AG10803 (cell line): ENCODE measurements at places on chromosomes 4 and X.
A peak's percentile ranks its signal among the peaks of the same experiment; 100 is the strongest.

- DNase-seq = no peak
Measured at GRCh38 chr4:174116021-174116420, 167.4 kb downstream of the FBXO8 start.

GRCh38 chr4:113884655-113885054 lies 94.8 kb downstream of the ARSJ start:
- DNase-seq = no peak

DNA sequence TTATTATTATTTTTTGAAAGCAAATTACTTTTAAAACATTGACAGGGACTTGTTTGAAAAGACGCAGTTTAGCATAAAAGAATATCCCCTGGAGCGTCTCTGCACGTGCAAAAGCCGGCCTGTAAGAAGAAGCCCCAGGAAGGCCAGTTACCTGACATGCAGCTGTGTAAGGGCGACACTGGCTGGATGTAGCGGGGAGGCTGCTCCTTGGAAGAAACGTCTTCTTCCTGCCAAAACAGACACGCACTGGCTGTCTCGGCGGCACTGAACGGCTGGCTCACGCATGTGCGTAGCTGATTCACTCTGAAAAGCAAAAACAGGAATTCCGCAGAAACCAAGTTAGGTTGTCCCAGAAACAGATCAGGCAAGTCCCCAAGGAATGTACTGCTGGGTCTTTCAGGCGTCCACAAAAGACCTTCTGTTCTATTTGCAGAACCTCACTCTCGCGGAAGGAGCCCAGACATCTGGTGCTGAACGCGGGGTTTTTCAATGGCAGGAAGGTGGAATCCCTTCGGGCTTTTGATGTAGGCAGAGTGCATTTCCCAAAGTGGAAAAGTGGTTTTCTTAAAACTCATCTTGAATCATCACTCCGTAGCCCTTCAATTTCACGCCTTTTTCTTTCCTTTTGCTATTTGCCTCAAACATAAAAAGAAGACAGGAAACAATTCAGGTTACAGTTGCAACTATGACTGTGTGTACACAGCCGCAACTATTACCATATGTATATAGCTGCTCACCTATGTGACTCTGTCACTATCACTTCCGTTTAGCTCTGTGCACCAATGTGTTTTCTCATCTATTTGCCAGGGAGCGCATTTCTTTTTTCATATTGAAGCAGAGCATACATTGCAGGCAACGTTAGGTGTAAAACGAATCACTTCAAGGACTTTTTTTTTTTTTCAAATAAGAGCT lies 38.1 kb upstream of the ARSH start:
- DNase-seq = peak; percentile 50

DNA sequence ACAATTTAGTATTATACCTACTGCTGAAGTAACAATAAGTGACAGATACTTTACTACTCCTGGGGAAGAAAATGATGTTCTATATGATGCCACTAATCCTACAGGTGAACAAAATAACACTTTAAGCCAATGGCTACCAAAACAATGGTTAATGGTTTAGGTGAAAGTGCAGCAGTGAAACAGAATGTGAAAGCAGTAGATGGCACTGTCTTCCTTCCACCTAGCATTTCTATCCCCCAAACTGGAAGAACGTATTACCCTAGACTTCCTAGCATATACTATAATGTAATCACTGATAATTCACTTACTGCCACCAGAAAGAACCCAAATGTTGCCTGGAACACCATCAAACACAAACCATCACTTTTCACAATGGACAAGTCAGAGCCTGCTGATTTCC lies 18.9 kb upstream of the CABS1 start:
- no peak for DNase-seq

DNA sequence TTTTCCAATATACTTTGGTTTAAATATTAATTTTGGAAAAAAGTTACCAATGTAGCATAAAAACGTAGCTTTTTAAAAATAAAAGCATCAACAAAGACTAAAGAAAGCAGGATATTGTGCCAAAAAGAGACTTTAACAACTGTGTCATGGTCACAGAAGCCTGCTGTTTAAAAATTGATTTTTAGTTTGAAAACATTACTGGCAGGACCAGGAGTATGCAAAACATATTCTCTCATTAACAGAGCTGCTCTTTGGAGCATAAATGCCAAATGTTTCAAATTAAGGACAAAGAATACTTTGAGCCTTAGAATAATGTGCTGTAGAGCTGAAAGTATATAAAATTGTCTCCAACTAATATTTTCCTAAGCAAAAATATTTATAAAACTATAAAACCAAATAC lies 279.0 kb downstream of the ARAP2 start:
- DNase-seq = no peak

GRCh38 chr4:73721909-73722308 lies 18.5 kb upstream of the CXCL8 start:
- DNase-seq = no peak

GRCh38 chrX:46737462-46737861 lies 21.5 kb downstream of the SLC9A7 start:
- peak; percentile 87 for DNase-seq

GRCh38 chrX:30659421-30659820 lies 6.2 kb downstream of the GK start:
- DNase-seq = peak; percentile 83

GRCh38 chr4:114312338-114312737 lies 286.3 kb upstream of the UGT8 start:
- DNase-seq = no peak

- no peak for DNase-seq
Measured at GRCh38 chrX:10135561-10136399, 21.0 kb upstream of the CLCN4 start.

GRCh38 chr4:113641025-113641431 lies 120.5 kb downstream of the CAMK2D start:
- no peak for DNase-seq

DNA sequence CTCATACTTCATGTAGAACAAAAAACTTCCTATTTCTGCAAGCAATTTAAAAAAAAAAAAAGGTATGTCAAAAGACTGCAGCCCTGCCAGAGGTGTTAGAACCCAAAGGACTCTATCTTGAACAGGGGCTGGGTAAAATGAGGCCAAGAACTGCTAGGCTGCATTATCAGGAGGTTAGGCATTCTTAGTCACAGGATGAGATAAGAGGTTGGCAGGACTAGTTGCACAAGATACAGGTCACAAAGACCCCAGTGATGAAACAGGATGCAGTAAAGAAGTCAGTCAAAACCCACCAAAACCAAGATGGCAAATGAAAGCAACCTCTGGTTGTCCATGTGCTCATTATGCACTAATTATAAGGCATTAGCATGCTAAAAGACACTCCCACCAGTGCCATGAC lies 104.1 kb downstream of the ANOS1 start:
- DNase-seq = no peak

GRCh38 chrX:7828594-7828993 lies 14.4 kb upstream of the VCX start:
- no peak for DNase-seq
